NCI-H1436 treated with DMSO at 0.1 percent for 48 hours (cell line): ENCODE measurements at places on chromosomes 13 and 19.
A peak's percentile ranks its signal among the peaks of the same experiment; 100 is the strongest.

GRCh38 chr19:53960886-53961285, 1.9 kb upstream of the CACNG8 start:
- DNase-seq = no peak

GRCh38 chr13:36158611-36159010, 27.4 kb upstream of the DCLK1 start:
- DNase-seq = no peak

DNA sequence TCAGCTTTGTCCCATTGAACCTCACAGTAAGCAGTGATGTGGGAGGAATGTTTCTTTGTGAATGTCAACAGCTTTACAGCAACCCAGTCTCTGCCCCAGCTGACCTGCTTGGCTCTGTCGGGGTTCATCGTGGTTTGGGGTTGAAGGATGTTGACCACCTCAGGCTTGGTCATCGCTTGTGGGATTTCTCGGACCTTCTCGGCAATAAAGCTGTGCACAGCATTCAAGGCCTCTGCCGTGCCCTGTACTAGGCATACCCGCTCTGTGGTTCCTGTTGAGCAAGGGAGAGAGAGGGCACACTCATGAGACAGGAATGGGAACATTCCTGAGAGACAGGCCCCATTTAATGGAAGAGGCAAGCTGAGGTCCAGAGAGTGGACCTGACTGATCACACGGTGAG, 20.0 kb downstream of the NOVA2 start:
- DNase-seq = no peak

DNA sequence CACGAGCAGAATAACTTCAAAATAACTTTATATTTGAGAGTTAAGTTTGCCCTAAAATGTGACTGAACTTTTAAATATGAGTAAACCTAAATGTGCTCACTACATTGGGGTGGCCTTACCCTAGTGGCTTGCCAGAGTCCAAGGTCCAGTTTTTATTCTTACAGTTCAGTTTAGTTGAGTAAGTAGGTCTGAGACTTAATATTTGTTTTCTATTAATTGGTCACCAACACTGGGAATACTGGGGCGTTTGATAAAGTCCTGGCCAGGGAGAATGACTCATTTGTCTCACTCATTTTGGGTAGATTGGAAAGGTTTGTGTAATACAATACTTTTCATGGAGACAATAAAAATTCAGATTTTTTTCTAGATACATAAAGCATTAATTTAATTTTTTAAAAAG, 127.8 kb upstream of the SPATA13 start:
- DNase-seq = no peak

DNA sequence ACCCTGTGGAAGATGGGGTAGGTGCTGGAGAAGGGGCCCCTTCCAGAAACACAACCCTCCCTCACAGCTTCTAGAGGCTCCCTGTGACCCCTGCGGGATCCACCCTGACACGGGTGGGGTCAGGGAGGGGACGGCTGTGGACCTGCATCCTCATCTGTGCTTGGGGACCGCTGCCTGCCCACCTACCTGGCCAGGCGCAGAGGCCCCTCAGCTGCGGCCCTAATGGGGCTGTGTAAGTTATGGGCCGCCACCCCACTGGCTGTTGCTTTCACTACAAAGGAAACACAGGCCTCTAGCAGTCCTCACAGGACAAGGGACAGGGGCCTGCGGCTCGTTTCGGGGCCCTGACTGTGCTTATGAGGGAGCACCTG, 7.0 kb upstream of the CTXN1 start:
- no peak for DNase-seq

- no peak for DNase-seq
These were observed 29.9 kb downstream of the TINCR start for GRCh38 chr19:5537870-5538269.

DNA sequence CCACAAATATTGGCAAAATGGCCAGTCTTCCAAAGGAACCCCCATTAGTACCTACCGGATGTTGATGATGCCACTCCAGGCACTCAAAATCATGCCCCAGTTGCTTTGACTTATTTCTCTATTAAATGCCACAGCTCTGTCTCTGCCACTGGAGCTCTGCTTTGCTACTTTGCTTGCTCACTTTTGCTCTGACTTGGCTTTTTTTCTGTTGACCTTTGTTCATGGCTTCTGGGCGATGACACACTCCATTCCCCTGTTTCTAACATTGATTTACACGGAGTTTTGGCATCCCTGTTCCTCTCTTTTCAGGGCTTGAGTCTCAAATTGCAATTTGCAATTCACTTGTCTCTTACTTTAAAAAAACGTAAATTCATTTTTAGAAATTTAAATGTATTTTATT, 217.1 kb upstream of the SPRY2 start:
- DNase-seq = no peak

- DNase-seq = no peak
These were observed 764.4 kb downstream of the LIG4 start for GRCh38 chr13:107450931-107451330.

DNA sequence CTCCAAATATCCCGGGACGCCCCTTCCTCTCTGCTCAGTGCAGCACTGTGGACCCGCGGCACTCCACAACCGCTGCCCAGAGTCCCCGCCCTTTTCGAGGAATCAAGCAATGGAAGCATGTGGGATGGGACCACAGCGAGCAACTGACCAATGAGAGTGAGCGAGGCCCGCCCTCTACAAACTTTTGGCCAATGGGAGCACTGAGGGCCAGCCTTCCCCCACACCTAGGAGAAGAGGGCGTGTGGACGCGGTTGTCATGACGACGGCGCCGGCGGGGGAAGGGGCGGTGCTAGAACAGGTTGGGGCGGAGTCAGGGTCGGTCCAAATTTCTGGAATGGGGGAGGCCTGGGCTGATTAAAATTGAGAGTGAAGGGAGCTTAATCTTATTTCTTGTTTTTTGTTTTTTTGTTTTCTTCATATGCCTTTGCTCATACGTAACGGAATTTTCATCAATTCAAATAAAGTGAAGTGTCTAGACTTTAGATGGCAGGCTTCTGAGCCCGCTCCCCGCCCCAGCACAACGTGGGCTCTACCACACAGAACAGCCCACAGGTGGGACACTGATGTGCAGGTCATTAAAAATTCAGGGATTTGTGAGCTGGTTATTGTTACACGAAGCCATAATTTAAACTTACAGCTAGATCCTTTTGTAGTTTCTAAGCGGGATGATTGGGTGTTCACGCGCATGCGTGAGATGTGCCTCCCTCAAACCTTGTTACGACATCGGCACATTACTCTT, at the start of gene DNAAF3:
Gene DNAAF3 (minus strand): TSS at position 84 of the 739 bp plus-strand sequence. CDS start 200 bp downstream, outside the sequence.
- DNase-seq = peak; percentile 94

DNA sequence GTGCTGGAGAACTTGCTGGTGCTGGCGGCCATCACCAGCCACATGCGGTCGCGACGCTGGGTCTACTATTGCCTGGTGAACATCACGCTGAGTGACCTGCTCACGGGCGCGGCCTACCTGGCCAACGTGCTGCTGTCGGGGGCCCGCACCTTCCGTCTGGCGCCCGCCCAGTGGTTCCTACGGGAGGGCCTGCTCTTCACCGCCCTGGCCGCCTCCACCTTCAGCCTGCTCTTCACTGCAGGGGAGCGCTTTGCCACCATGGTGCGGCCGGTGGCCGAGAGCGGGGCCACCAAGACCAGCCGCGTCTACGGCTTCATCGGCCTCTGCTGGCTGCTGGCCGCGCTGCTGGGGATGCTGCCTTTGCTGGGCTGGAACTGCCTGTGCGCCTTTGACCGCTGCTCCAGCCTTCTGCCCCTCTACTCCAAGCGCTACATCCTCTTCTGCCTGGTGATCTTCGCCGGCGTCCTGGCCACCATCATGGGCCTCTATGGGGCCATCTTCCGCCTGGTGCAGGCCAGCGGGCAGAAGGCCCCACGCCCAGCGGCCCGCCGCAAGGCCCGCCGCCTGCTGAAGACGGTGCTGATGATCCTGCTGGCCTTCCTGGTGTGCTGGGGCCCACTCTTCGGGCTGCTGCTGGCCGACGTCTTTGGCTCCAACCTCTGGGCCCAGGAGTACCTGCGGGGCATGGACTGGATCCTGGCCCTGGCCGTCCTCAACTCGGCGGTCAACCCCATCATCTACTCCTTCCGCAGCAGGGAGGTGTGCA, 587 bp downstream of the S1PR4 start:
- DNase-seq = no peak

- no peak for DNase-seq
These were observed 629 bp downstream of the IZUMO4 start for GRCh38 chr19:2097203-2097885.

- no peak for DNase-seq
These were observed 14.3 kb downstream of the ERICH4 start for GRCh38 chr19:41457241-41457640.

GRCh38 chr13:79870766-79871165, 389.8 kb downstream of the NDFIP2 start:
- DNase-seq = no peak

GRCh38 chr19:48658483-48658882, 12.5 kb upstream of the CA11 start:
- DNase-seq = no peak
